ENCODE measurements at places on chromosomes 7 and 10. TPM values are rescaled to one million over a fixed set of nuclear protein-coding genes. Genes with fewer than 3 reads are reported as not detected.

Gene HOXA9
- 9.6 TPM for total RNA-seq

Gene OPN1SW
- total RNA-seq: not detected

Gene MINDY3
- 34.6 TPM for total RNA-seq

Gene MACROH2A2
- 10.2 TPM for total RNA-seq

Gene BEND7
- 6.9 TPM for total RNA-seq

Gene ORAI2
- 5.2 TPM for total RNA-seq

DNA sequence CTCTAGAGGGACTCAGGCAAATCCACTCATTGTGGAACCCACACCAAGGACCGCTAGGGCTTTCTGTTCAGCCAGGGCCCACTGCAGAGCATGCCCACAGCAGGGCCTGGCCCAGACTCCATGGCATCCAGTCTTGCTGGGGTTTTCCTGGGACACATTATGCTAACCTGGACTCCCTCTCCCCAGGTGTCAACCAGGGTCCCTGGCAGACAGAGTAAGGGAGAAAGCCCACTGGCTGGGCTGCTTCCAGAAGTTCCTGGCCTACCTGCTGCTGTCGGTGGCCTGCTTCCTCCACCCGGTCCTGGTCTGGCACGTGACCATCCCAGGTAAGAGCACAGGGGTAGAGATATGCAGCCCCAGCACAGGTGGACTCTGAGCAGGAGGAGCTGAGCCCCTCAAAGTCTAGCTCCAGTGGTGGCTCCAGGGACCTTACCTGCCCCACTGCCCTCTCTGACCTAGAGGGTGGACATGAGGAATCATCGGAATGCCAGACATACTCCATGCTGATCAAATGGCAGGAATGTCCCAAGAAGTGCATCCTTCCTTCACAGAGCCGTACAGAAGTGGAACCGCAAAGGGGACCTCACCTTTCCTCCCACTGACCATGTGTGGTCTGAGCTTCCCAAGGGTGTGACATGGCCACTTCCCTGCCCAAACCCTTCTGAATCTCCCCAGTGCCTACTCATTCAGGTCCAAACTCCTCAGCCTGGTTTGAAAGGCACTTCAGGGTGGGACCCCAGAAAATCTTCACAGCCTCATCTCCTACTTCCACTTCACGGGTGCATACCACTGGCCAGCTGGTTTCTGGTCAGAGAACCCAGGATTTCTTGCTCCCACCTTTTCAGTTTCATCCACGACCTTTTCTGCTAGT is 22.5 kb downstream of the TMEM72 start:
- no peak for DNase-seq

GRCh38 chr7:82105463-82105862 is 335.6 kb upstream of the HGF start:
- no peak for DNase-seq

- no peak for DNase-seq
Measured at GRCh38 chr10:121724282-121724681, 126.0 kb upstream of the FGFR2 start.

- DNase-seq: no peak
Measured at GRCh38 chr10:30398788-30399187, 35.2 kb upstream of the MAP3K8 start.

DNA sequence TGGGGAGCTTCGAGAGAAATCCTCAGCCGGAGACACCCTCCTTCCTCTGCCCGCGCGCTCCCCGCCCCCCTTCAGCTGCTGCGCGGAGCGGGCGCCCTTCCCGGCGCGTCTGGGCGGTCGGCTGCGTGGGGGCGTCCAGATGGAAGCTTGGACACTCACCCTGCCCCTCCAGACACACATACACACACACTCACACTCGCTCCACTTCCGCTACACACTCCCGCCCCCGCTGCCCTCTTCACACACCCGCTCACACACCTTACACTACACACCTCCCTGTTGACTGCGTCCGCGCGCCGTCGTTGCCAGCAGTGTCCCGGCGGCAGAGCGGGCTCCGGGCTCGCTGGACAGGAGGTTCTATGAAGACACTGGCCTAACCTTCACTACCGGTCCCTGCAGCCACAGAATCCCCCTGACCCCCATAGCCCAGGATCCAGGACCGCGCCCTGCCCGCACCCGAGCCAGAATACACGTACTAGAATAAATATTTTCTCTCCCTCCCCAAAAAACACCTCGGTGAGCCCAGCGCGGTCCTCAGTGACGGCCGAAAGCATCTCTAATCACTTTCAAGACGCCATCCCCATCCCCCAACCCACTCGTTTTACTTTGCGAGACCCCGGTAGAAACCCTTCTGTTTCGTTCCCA is 1.1 kb upstream of the EGR2 start:
- DNase-seq: peak; percentile 62
